Stimulated activated CD4-positive, alpha-beta T cell treated with anti-CD3 and anti-CD28 coated beads, Interleukin-1b, Interleukin-23, amount 100 ng/mL, for 4 hours (primary cell): ENCODE measurements at places on chromosomes 5 and 9.

DNA sequence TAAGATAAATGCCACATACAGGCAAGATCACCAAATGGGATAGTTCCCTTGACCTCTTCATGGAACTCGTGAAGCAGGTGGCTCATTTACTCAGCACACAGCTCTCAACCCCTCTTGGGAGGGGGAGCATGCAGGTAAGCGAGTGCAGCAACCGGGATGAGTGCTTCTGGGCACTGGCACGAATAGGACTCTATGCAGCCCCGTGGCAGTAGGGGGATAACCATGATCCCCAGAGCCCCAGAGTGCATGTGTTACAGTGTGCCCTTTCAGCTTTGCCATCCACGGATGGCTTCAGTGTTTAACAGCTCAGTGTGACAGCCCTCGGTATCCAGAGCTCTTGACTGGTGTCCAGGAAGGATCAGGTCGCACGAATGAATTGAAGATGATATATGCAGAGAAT is 1187.1 kb downstream of the CDH9 start:
- DNase-seq: no peak

- DNase-seq: no peak
Observed at GRCh38 chr5:32680183-32680582, 30.9 kb upstream of the NPR3 start.

GRCh38 chr5:89871906-89872305 is 537.6 kb downstream of the CETN3 start:
- no peak for DNase-seq

GRCh38 chr9:127723444-127723843 is 7.6 kb downstream of the TTC16 start:
- DNase-seq: no peak

- no peak for DNase-seq
Observed at GRCh38 chr9:114691956-114692295, 9.9 kb upstream of the TEX48 start.

DNA sequence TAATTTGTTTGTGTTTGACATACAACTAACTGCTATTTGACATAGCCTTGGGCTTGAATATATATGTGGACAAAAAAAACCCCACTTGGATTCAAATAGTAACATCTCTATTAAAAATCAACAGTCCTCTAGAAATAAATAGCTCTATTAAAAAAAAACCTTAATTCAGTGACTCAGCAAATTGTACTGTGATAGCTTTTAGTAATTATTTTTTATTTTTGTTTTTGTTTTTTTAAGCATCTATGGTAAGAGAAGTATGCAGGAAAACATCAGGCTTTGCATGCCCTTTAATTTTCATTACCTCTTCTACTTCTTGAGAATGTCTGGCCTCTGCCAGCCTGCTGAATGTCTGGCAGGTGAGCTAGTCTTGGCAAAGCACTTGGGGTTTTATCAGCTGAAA is 300.7 kb downstream of the NPR3 start:
- DNase-seq: no peak

DNA sequence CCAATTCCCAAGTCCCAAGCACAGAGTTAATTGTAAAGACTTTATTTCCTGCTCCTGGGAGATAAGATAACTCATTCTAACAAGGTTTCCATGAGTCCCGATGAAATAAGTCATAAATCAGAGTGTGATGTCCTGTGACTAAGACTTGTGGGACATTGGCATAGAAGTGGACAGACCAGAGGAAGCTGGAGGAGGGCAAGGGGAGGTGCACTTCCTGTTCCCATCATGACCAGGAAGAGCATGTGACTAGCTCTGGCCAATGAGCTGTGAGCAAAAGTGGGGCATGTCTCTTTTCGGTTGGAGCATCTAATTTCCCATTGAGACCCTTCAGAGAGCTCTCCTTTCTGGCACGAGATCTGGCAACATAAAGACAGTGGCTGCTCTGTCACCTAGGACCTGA is 100.4 kb downstream of the ZNF354C start:
- no peak for DNase-seq
